ENCODE measurements at places on chromosomes 4 and X. TPM values are rescaled to one million over a fixed set of nuclear protein-coding genes. Genes with fewer than 3 reads are reported as not detected.

DNA sequence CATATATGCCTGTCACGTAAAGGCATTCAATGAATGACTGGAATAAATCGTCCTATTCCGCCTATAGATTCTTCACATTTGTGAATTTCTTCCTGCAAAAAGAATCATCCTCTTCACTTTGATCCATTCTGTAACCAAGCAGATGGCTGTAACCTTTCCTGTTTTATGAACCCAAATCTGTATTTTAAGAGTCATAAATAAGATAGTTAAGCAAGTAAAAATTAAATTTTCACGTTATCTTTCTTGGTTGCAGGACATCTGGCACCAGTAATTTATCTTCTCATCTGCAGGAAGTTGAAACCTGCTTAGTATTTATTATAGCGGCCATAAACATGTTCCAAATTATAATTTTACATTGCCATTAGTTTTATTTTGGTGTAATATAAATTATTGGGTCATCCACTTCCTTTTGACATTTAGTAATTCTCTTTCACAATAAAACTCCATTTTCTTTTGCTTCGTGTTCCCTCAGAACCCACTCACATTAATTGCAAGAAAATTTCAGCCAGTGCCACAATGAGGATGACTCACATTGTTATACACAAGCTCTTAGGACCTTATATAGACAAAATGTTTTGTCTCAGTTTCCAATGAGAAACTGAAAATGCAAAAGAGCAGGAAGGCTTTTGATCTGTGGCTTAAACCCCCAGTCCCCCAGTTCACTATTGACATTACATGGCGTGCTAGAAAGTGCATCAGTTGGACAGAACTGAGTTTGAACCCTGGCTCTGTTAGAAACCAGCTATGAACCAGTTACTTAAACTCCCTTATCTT is 51.1 kb downstream of the TMEM156 start:
- no peak overlapping the region for H3K27ac ChIP-seq
- H3K36me3 ChIP-seq, result no peaks in the 10 kb centered on the region
- H3K4me1 ChIP-seq, result no peaks in the 10 kb centered on the region
- no peak overlapping the region for H3K4me3 ChIP-seq
- no peaks in the 10 kb centered on the region for H3K27me3 ChIP-seq
- no peak for DNase-seq

DNA sequence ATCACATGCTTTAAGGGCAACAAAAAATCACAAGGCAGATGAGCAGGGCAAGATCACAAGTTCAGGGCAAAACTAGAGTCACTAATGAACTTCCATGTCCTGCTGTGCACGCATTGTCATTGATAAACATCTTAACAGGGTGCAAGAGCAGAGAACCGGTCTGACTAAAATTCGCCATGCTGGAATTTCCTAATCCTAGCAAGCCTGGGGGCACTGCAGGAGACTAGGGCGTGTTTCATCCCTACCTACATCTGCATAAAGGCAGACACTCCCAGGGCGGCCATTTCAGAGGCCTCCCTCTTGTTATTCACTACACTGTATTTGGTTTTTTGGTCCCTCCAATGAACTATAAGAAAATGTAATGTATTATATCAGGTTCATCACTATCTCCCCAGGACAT is 203.6 kb downstream of the ARHGEF9 start:
- no peaks in the 10 kb centered on the region for H3K27me3 ChIP-seq
- H3K36me3 ChIP-seq, result no peaks in the 10 kb centered on the region
- H3K27ac ChIP-seq, result no peak overlapping the region
- DNase-seq, result no peak
- no peak overlapping the region for H3K4me3 ChIP-seq

DNA sequence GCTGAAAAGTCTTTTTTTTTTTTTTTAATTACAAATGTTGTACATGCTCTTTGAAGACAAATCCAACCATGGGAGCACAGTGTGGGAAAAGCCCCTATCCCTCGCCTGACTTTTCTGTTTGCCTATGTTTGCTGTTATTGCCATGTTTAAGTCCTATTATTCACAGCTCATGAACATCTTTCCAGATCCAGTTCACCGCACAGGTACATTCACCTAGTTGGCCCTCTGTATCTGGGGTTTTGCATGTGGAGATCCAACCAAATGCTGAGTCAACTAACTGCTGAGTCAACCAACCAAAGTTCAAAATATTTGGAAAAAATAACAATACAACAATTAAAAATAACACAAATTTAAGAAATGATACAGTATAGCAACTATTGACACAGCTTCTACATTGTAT is 100.1 kb upstream of the CLNK start:
- no peaks in the 10 kb centered on the region for H3K27me3 ChIP-seq
- no peak for DNase-seq
- H3K36me3 ChIP-seq, result no peaks in the 10 kb centered on the region
- H3K4me3 ChIP-seq, result no peak overlapping the region

Gene AREG
- polyA plus RNA-seq, result 146 TPM

GRCh38 chr4:183142571-183143550 is 43.8 kb downstream of the WWC2 start:
- no peaks in the 10 kb centered on the region for H3K36me3 ChIP-seq
- H3K27ac ChIP-seq, result no peak overlapping the region
- H3K4me1 ChIP-seq, result peaks cover 6% of the 10 kb centered on the region
- no peaks in the 10 kb centered on the region for H3K27me3 ChIP-seq

GRCh38 chr4:112003231-112003907 is 141.9 kb upstream of the FAM241A start:
- no peak for DNase-seq
- H3K27ac ChIP-seq, result no peak overlapping the region
- H3K4me1 ChIP-seq, result no peaks in the 10 kb centered on the region
- no peak overlapping the region for H3K4me3 ChIP-seq
- no peaks in the 10 kb centered on the region for H3K36me3 ChIP-seq

GRCh38 chr4:106160560-106160959 is 155.4 kb downstream of the TBCK start:
- H3K36me3 ChIP-seq, result no peaks in the 10 kb centered on the region
- no peak overlapping the region for H3K4me3 ChIP-seq
- no peaks in the 10 kb centered on the region for H3K27me3 ChIP-seq
- H3K4me1 ChIP-seq, result no peaks in the 10 kb centered on the region
- no peak overlapping the region for H3K27ac ChIP-seq

DNA sequence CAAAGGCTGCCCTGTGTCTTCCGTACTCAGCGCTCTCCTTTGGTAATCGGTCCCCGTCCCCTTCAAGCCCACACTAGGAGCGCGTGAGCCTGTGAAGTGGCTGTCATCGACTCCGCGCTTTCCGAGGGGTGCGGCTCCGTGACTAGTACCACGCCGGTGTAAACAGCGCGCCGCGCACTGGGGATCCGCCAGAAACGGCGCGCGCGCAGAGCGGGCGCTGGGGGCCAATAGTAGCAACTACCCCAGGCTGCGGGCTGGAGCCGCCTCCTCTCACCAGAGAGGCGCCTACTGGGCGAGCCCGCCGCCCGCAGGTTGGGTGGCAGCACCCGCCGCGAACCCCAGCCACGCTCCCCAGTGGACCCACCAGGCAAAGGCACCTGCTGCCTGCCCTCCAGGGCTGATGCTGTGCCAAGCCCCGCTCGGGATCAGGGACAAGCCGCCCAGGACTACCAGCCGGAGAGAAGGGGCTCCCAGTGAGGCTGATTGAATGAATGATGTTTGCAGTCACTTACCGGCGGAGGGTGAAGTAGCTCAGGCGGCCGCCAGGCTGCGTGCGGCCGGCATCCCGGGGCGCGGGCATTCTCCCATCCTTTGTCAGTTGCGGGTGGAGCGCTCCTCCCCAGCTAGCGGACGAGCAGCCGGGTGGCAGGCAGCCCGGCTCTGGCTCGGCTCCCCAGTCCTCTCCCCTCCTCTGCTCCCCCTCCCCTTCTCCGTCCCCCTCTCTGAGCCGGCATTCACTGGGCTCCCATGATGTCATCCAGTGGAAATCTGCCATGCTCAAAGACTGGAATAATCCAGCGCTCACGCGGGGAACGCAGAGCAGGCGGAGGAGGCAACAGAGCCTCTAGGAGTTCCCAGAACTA is 370.3 kb upstream of the SMIM31 start:
- no peaks in the 10 kb centered on the region for H3K36me3 ChIP-seq
- no peaks in the 10 kb centered on the region for H3K4me1 ChIP-seq
- DNase-seq, result peak; percentile 15
- H3K27me3 ChIP-seq, result no peaks in the 10 kb centered on the region
- H3K27ac ChIP-seq, result no peak overlapping the region

GRCh38 chrX:2391869-2392606 is 108.7 kb downstream of the DHRSX start:
- H3K4me3 ChIP-seq, result no peak overlapping the region
- no peak overlapping the region for H3K27ac ChIP-seq
- H3K36me3 ChIP-seq, result no peaks in the 10 kb centered on the region
- no peaks in the 10 kb centered on the region for H3K4me1 ChIP-seq
- H3K27me3 ChIP-seq, result no peaks in the 10 kb centered on the region

Gene APLN
- 1.3 TPM for polyA plus RNA-seq

Gene ABRAXAS1
- polyA plus RNA-seq, result 23.5 TPM

Measured in ovary (tissue), 10 donors.